ENCODE measurements at places on chromosomes 5 and 9.
A peak's percentile ranks its signal among the peaks of the same experiment; 100 is the strongest.

DNA sequence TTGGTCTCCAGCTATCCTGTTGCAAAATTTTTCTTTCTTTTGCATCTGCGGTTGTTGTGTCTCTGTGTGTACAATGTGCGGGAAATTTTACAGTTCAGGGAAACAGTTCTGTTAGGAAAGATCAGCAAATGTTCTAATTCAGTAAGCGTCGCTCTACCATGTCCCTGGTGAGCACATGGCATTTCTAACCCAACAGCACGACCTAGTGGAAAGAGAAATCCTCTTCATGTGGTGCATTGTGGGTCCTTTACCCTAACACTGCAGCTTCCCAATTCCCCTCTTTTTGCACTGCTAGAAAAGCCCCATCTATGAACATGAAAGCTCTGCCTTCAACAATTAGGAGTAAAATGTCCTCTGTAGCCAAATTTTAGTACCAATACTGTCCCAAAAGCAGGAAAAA, 974.2 kb upstream of the CDH9 start:
- no peak for DNase-seq

DNA sequence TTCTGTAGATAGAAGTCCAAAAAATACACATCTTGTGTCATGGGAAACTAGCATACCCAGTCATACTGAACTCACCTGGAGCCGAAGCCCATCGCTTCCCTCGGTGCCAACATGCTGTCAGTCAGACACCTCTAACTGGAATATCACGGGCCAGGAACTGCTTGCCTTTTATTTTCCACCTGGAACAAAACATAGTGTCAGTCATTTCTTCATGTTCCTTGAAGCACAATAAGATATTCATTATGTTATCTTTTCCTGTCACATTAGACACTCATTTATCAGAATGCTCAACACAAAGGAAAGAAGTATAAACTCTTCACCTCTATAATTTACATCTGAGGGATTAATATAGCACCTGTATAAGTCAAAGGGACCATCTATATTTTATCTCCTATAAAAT, 674.4 kb downstream of the PTPRD start:
- no peak for DNase-seq

- no peak for DNase-seq
These were observed 17.2 kb upstream of the SUSD3 start for GRCh38 chr9:93041108-93041802.

- no peak for DNase-seq
These were observed 41.9 kb upstream of the FUBP3 start for GRCh38 chr9:130537346-130538050.

- no peak for DNase-seq
These were observed 421 bp upstream of the DEPDC1B start for GRCh38 chr5:60700416-60700757.

DNA sequence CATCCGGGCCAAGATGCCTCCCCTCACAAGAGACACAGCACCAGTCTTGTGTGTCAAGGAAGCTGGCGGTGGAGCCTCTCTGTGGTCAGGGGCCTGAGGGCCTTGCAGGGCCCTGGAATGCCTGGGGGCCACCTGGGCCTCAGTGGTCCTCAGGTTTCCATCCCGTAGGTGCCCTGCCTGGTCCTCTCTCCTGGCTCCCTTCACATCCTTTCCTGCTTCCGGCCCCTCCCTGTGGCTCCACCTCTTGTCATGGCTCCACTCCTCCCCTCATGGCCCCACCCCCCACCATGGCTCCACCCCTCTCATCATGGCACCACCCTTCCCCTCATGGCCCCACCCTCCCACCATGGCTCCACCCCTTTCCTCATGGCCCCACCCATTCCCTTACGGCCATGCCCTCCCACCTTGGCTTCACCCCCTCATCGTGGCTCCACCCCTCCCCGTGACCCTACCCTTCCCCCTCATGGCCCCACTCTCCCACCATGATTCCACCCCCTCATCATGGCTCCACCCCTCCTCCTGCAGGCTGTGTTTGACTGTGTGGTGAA, 175.8 kb downstream of the CACNA1B start:
- no peak for DNase-seq

GRCh38 chr9:133341369-133342068, 5.5 kb upstream of the SURF6 start:
- DNase-seq: no peak

- DNase-seq: no peak
These were observed 798 bp downstream of the REEP5 start for GRCh38 chr5:112921026-112921832.

- DNase-seq: peak; percentile 50
These were observed 206.6 kb upstream of the RFX3 start for GRCh38 chr9:3732077-3733038.

DNA sequence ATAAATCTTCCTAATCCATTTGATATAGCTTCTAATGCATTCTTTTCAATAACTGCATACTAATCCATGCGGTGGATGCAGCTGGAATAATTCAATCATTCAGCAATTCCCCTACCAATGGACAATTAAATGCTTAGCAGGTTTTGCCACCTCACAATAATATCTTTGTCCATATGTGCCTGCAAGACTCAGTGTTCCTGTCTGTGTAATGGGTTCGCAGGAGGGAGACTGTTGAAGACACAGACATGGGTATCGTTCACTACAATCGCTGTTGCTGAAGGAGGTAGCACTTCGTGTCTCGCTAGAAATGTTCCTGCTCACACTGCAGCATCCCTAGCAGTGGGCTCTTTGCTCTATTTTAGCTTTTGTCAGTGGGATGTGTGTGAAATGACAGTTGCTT, 214.4 kb downstream of the MED10 start:
- no peak for DNase-seq

- DNase-seq: no peak
These were observed 16.2 kb downstream of the ANKS6 start for GRCh38 chr9:98780059-98780749.

DNA sequence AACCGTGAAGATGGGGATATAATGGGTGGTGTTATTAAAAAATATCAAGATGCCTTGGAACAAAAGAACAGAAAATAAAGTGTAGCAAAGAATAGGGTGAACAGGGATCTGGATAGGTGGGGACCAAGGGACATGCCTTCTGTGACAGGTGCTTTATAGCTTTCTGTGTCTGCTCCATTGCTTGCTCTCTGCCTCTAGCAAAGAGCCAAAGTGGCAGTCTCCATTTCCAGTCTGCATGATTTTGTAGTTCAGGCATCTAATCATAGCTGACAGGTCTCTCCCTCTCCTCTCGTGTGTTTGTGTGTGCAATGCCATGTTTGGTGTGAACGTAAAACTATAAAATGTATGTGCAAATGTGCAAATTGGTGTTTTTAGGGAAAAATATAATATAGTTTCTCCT, 35.0 kb downstream of the LRRTM2 start:
- no peak for DNase-seq

GRCh38 chr5:77356740-77357139, 135.4 kb downstream of the WDR41 start:
- no peak for DNase-seq

GRCh38 chr5:164002628-164003027, 497.2 kb downstream of the MAT2B start:
- no peak for DNase-seq

- no peak for DNase-seq
These were observed 70.2 kb upstream of the PLEKHG4B start for GRCh38 chr5:21654-22233.

GRCh38 chr9:32723789-32724325, 59.5 kb upstream of the TMEM215 start:
- peak; percentile 2 for DNase-seq

DNA sequence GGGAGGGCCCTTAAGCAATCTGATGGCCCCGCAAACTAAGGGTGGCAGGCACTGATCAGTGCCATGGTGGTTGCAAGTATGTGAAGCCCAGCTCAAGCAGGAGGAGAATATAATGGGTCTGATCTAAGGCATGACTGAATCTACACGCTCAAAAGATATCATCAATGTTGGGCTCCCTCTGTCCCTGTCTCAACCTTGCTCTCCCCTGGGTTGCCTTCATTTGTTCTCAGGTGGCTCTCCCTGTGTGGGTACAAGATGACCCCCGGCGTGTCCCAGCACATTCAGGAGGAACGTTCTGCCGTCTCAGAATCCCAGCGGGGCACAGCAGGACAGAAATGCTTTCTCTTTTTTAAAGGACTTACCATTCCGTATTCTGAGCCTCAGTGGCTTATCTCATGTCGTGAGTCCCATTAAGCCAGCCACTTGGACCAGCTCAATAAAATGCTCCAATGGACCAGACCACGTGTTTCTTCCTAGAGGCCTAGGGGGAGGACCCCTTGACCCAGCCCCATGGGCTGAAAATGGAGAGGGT, 12.0 kb upstream of the RNF130 start:
- no peak for DNase-seq

Data from NCI-H187 treated with DMSO at 0.1 percent for 48 hours (cell line).